Stomach (tissue), 19 donors: ENCODE measurements at places on chromosomes 4 and X. TPM values are rescaled to one million over a fixed set of nuclear protein-coding genes. Genes with fewer than 3 reads are reported as not detected.

DNA sequence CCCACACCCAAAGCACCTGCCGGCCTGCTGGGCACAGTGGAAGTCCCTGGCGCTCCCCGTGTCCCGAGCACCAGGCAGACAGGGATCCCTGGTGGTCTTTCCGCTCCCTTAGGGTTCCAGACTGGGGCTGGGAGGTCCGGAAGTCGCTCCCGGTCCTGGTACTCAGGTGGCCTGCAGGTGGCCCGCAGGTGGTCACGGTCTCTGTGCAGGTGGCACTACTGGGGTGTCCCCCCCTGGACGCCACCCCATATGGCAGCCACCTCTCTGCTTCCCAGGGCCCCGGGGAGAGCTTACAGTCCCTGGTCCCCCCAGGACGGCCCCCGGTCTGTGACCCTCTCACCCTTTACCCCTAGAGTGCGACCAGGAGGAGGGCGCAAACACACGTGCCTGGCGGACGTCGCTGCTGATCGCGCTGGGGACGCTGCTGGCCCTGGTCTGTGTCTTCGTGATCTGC lies 13.6 kb downstream of the SLC25A6 start:
- no peaks in the 10 kb centered on the region for H3K27me3 ChIP-seq
- H3K4me1 ChIP-seq, result no peaks in the 10 kb centered on the region
- no peak for DNase-seq
- no peak overlapping the region for H3K4me3 ChIP-seq

DNA sequence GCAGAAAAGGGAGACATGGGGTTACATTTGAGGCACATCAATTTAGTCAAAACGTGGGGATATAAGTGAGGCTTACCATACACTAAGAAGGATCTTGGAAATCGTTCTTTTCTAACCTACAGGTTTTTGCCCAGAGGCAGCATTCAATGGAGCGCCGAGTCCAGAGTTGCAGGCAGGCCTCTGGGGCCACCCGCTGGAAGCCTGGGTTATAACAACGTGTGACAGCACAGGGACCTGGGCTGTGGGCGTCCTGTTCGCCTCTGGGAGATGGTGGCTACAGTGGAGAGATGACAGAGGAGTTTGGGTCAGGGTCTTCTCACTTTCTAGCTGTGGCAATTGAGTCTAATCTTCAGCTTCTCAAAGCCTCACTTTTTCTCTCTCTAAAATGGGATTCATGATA lies 53.9 kb downstream of the ENPP6 start:
- peak; percentile 88 for DNase-seq
- peaks cover 20% of the 10 kb centered on the region for H3K27me3 ChIP-seq
- H3K4me1 ChIP-seq, result no peaks in the 10 kb centered on the region
- no peaks in the 10 kb centered on the region for H3K36me3 ChIP-seq
- H3K27ac ChIP-seq, result no peak overlapping the region
- H3K4me3 ChIP-seq, result no peak overlapping the region

DNA sequence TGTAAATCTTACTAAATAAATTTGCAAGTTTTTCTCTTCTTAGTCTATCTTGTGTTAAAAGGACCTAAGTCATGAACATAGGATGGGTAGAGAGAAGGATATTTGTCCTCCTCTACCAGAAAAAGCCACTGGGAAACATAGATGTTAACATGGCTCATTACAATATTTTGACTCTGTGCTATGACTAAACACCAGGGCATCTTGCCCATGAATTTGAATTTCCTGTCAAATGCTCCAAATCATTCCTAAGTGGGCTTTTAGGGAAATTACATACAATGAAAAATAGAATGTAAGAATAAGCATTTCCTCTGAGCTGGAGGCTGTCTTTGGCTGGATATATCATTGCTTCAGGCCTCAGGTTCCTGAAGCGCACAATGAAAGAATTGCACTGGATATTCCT lies 39.1 kb downstream of the ANOS1 start:
- H3K36me3 ChIP-seq, result no peaks in the 10 kb centered on the region
- H3K4me3 ChIP-seq, result no peak overlapping the region
- H3K4me1 ChIP-seq, result no peaks in the 10 kb centered on the region

The ZNF141 gene
- 20.9 TPM for total RNA-seq

The SPARCL1 gene
- 710 TPM for total RNA-seq

- no peak overlapping the region for H3K4me3 ChIP-seq
- DNase-seq, result no peak
- no peaks in the 10 kb centered on the region for H3K36me3 ChIP-seq
- H3K27ac ChIP-seq, result no peak overlapping the region
Measured at GRCh38 chr4:158422546-158422945, 99.1 kb upstream of the RXFP1 start.

- H3K4me3 ChIP-seq, result no peak overlapping the region
- DNase-seq, result peak; percentile 48
- H3K4me1 ChIP-seq, result no peaks in the 10 kb centered on the region
- no peak overlapping the region for H3K27ac ChIP-seq
- no peaks in the 10 kb centered on the region for H3K36me3 ChIP-seq
- H3K27me3 ChIP-seq, result peaks cover 3% of the 10 kb centered on the region
Measured at GRCh38 chrX:153635788-153636668, 11.0 kb upstream of the DUSP9 start.

DNA sequence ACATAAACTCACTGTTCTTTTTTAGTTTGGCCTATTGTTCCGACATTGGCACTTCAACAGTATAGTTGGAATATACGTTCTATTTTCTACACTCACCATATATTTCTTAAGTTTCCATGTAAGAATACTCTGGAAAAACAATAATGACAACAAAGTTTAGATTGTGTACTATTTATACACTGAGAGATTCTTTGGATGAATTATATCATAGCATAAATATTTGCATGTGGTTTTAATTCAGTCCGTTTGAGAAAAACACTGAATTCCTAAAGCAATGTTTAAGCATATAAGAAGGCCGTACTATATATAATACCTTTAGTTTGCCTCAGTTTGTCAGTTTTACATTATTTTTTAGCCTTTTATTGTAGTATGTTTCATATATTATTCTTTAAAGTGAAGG lies 82.4 kb downstream of the RAP1GDS1 start:
- H3K4me3 ChIP-seq, result no peak overlapping the region
- H3K36me3 ChIP-seq, result peaks cover 33% of the 10 kb centered on the region
- H3K27me3 ChIP-seq, result no peaks in the 10 kb centered on the region
- no peak overlapping the region for H3K27ac ChIP-seq
- no peak for DNase-seq
- no peaks in the 10 kb centered on the region for H3K4me1 ChIP-seq

DNA sequence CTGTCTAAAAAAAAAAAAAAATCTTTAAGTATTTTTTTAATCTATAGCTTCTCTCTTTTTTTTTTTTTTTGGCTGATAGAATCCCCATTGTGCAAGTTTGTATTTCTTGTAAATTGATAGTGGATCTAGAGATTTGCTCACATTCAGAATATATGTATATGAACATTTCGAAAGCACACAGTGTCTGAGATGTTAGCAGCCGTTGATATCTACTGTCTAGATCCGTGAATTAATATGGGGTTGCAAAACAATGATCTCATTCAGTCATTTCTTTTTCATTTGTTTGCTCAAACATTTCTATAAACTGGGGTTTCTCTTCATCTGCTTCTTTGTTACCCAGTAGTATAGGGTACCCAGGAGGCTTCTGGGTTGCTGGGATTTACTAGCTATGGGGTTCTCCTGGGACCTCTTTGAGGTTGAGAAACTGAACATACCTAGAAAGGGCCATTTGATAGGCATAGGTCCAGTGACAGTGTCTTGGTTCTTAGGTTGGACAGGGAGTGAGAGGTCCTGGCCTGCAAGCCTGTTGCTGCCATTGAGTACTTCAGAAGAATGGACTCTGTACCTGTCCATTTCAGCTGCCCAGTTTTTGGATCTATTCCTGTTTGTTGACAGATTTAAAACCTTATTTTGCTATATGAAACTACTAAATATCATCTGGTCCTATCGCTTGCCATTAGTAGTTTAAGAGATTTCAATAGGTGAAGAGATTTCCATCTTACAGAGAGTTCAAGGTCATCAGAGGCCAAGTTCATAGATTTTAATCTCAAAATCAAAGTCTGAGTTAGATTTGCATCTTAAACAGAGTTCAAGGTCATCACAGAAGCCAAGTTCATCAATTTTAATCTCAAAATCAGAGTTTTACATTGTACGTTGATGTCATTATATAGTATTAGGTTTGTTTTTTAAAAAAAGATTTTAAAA lies 50.8 kb downstream of the WWC2 start:
- H3K4me3 ChIP-seq, result no peak overlapping the region
- H3K27me3 ChIP-seq, result no peaks in the 10 kb centered on the region
- H3K27ac ChIP-seq, result no peak overlapping the region

The CAPN6 gene
- 2.3 TPM for total RNA-seq
